ENCODE measurements at places on chromosomes 4 and X.
A peak's percentile ranks its signal among the peaks of the same experiment; 100 is the strongest.

- DNase-seq = no peak
Observed at GRCh38 chrX:7147413-7147977, at the start of gene STS. Gene STS, plus strand, starts transcription at chrX:7147712. Its CDS starts 105,488 bp downstream, at chrX:7253200.

DNA sequence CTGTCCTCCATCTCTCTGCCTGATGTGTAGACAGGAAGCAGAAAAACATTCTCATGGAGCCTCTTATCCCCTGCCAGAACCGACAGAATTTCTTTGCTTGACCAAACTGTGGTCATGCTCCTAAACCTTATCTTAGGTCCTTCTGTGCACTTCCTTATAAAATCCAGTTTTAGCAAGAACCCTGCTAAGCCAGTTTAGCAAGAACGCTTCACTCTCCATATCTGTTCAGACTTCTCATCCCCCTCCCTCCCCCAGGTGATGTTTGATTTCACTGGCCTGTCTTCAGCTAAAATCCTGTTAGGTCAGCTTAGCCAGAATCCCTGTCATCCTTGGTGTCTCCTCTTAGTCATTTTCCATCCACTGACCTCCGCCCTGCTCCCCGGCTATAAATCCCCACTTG lies 1130.9 kb upstream of the PRKX start:
- DNase-seq = no peak

- no peak for DNase-seq
Observed at GRCh38 chr4:119315036-119315435, 6.9 kb downstream of the FABP2 start.

GRCh38 chr4:184769141-184769765 lies 35.4 kb upstream of the CENPU start:
- no peak for DNase-seq

GRCh38 chrX:74248889-74249288 lies 55.1 kb upstream of the ZCCHC13 start:
- no peak for DNase-seq

GRCh38 chr4:169582203-169582602 lies 30.2 kb downstream of the NEK1 start:
- no peak for DNase-seq

DNA sequence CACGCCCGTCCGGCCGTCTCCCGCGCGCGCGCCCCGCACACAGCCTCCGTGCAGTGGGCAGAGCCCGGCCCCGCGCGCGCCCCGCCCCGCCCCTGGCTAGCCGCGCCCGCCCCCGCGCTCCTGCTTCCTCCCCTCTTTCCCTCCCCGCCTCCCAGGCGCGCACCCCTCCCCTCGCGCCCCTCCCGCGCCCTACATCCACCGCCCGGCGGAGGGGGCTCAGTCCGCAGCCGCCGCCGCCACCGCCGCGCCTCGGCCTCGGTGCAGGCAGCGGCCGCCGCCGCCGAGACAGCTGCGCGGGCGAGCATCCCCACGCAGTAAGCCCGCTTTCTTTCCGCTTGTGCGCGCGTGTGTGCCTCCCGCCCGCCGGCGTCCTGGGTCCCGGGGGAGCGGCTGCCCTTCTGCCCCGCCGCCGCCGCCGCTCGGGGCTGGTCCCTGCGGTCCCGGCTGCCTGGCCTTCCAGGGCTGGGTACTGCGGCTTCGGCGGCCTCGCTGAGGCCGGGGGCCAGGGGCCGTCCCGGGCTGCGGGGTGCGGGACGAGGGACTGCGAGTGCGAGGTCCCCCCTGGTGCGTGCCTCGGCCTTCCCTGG lies at the start of gene FHL1:
FHL1 (plus strand) TSS at position 219 of the 587 bp plus-strand sequence.
- DNase-seq = no peak

- DNase-seq = no peak
Observed at GRCh38 chrX:119784747-119785446, 6.5 kb downstream of the RPL39 start.

GRCh38 chr4:158322109-158322508 lies 111.8 kb downstream of the TMEM144 start:
- DNase-seq = no peak

GRCh38 chr4:151527699-151528098 lies 118.7 kb downstream of the FHIP1A start:
- DNase-seq = no peak

DNA sequence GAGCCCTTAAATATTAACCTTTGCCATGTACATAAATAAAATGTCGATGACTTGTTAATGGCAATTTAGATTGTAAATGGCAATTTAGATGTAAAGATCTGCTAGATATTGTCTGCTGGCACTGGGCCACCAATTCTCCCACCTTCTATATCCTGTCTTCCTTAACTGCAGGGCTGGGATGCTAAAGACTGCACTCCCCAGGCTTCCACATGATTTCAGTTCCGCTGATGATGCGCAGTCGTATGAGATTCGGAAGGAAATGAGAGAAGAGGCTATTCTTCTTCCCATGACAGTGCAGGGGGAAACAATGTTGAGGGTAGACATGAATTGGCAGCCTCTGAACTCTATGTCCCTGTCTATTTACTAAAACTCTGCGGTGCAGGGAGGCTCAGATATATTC lies 55.7 kb downstream of the PITX2 start:
- no peak for DNase-seq

GRCh38 chr4:2811830-2812611 lies 19.1 kb downstream of the SH3BP2 start:
- DNase-seq = no peak

GRCh38 chr4:7988437-7988836 lies 48.8 kb upstream of the AFAP1 start:
- no peak for DNase-seq

DNA sequence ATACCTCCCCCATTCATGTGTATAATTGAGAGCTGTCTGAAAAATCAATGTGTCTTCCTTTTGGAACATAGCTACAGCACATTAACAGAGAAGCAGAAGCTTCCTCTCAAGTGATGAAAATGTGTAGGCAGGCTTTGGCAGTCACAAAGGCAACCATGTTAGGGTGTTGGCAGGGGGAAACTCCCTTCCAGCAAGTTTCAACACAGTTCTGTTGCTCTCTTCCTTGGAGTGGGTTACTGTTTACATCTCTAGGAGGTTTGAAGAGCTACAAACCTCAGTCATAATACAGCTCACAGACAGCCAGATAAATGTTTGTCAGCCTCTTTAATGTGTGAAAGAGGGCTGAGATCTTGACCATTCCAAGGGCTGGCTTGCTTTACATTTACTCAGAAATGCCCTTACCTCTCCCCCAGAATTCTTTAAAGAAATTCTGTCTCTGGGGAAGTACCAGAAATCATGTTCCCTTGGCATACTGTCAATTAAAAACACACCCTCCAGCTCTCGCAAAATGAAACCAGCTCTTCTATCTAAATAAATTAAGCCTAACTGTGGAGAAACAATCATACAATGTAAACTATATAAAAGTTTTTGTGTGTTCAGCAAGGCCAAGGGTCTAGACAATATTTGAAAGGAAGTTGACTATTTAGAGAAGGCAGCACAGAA lies 18.9 kb downstream of the ZBTB33 start:
- DNase-seq = no peak

- no peak for DNase-seq
Observed at GRCh38 chrX:86102341-86102740, 45.9 kb upstream of the DACH2 start.

DNA sequence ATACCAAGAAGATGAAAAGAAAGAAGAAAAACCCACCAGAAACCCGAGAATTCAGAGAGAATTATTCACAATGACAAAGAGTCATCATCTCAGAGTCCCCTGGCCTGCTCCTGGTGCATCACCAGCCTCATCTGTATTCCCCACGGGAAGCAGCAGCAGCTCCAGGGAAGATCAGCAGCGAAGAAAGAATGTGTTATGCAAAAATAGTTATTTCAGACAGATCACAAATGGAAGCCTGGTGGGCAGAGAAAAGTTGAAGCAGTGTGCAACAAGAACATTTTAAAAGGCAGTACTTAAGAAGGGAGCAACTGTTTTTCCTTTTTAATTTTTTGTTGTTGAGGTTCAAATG lies 189.2 kb downstream of the PPP3CA start:
- DNase-seq = no peak

- no peak for DNase-seq
Observed at GRCh38 chr4:78692822-78693170, 83.4 kb upstream of the BMP2K start.

GRCh38 chrX:1162119-1162916 lies 50.1 kb downstream of the CRLF2 start:
- DNase-seq = no peak

GRCh38 chr4:48341776-48342605 lies 662 bp downstream of the SLAIN2 start:
- no peak for DNase-seq

DNA sequence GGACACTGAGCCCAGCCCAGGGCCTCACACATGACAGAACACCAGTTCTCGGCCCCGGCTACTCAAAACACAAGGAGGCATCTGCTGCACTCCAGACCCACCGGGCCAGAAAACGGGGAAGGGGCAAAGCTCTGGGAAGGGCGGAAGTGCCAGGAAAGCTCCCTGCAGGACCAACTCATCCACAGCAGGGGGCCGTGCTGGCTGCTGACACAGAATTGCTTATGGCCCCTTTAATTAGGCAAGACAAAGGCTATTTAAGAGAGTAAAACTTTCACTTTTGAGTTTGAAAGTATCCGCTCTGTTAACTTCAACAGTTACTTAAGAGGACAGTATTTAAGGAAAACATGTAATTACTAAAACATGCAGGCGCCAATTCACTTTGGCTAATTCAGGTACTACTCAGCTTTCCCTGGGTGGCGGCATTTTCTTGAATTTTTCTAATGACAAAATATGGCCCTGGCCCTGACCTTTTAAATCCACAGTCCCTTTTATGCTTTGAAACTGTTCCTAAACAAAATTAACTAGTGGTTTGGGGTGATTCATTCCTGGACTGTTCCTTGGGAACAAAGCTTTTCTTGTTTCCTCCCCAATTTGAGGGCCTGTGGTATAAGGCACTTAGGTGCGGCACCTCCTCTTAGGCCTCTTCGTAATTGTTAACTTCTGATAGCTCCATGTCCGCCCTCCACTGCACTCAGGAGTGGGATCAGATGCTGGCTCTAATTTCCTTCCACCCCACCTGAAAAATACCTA lies 40.4 kb downstream of the NSG1 start:
- DNase-seq = no peak

- no peak for DNase-seq
Observed at GRCh38 chr4:174262624-174263444, 20.6 kb downstream of the FBXO8 start.

GRCh38 chr4:128946916-128947315 lies 137.4 kb downstream of the JADE1 start:
- no peak for DNase-seq

DNA sequence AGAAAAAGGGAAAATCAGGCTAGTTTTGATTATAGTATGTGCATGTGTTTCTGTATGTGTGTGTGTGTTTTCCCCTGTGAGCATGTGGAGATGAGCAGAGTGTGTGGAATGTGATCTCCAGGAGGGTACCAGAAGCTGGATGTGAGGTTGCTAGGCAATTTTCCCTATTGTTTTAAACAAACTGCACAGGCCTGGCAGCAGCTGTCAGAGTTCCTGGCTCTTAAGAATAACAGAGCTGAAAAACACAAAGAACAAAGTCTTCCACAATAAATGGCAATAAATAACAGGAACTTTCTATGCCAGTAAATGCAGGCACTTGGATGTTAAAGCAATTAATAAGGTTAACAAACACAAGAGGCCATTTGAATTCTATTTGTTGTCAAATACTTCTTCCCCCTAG lies 344.6 kb upstream of the CTSO start:
- peak; percentile 85 for DNase-seq

DNA sequence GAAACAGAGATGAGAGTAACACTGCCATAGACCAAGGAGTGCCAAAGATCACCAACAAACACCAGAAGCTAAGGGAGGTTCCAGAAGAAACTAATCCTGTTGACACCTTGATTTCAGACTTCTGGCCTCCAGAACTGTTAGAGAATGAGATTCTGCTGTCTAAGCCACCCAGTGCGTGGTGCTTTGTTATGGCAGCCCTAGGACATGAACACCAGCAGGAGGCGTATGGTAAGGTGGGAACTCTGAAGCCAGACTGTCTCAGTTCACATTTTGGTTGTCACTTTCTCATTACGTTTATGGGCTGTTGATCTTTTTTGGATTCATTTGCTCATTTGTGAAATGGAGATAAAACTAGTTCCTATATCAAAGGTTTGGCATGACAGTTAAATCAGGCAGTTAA lies 142.9 kb downstream of the DCHS2 start:
- DNase-seq = no peak

DNA sequence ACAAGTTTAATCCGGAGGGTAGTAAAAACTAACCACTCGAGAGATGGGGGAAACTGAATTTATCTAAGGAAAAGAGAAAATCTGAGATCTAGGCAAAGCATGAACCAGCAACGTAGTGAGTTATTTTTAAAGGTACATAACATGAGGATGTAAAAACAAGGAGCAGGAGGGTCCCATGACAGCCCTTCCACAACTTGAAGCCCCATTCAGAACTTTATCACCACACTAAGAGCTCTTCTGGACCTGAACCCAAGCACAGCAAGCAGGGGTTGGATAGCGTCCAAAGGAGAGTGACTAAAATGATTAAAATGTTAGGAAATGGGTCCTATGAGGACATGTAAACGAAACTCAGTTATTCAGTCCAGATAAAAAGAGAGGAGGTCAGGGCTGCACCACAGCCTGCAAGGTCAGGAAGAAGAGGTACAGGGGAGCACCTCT lies 16.2 kb downstream of the SH3RF1 start:
- peak; percentile 53 for DNase-seq

DNA sequence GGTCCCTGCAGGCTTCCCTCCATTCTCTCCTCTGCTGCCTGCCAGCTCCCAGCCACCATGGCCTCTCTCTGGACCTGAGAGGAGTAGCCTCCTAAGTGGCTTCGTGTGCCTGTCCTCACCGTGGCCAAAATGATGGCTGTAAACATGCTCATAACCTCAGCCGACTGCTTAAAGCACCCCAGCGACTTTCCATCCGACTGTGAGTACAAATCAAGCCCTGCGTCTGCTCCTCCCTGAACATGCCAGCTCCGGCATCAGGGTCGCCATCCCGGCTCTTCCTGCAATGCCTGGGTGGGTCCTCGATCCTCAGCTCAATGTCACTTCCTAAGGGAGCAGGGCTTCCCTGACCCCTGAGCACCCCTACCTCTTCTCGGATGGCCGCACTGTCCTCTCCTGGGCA lies 3.3 kb upstream of the SORCS2 start:
- DNase-seq = no peak

DNA sequence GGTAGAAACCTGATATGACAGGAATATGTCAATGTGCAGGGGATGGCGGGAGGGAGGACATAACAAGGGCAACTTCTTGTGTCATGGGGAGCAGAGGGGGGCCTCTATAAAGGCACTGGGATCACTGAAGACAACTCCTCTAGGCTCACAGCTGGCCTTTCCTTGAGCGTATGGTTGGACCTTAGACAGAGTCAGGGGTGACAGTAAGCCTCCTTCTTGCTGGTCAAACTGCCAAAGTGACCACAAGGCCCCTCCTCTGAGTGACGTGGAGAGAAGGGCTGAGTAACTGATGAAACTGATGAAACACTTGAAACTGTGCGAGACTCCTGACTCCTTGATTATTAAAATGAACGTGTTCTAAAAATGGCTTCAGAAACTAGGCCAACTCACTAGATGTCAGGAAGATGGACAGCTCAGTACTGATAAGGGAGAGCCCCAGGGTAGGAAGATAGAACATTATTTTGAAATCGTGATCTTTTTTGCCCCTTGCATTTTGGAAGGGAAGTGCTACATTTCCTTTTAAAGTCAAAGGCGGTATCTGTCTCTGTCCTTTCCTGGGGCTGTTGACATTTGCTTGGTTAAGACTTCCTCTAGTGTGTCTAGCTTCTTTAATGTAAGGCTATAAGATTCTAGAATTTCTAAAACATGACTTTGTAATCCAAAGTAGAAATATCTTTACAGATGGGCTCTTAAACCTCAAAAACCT lies 1.6 kb downstream of the RAB33A start:
- no peak for DNase-seq

- no peak for DNase-seq
Observed at GRCh38 chr4:182426901-182427300, 183.7 kb downstream of the TENM3 start.

- DNase-seq = no peak
Observed at GRCh38 chr4:186688150-186688943, 35.3 kb downstream of the FAT1 start.
